ENCODE measurements at places on chromosomes 16 and 17.

GRCh38 chr17:52158450-52159042 lies at the start of gene CA10:
TSS of gene CA10 (minus strand) at chr17:52158714.
- DNase-seq: no peak

DNA sequence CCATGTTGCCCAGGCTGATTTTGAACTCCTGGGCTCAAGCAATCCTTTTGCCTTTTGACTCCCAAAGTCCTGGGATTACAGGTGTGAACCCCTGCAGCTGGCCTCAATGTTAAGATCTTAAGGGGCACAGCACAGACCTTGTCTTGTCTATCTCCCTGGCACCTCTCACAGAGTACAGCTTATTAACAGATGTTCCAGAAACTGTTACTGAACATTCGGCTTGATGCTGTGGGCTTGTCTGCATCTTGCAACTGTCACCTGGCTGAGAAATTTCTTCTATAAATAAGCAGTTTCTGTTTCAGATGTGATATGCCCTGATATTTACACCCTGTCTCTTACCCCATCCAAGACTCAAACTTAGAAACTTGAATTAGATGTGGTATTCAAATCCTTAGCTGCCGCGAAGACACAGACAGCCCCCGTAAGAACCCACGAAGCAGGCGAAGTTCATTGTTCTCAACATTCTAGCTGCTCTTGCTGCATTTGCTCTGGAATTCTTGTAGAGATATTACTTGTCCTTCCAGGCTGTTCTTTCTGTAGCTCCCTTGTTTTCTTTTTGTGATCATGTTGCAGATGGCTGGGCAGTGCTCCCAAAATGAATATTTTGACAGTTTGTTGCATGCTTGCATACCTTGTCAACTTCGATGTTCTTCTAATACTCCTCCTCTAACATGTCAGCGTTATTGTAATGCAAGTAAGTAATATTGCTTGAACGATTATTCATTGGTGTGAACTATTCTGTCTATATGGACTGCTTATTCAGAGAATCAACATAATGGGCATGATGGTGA lies at the start of gene TNFRSF17:
Gene TNFRSF17 (plus strand): TSS at position 450 of the 791 bp plus-strand sequence. CDS start 115 bp downstream, at position 565.
- no peak for DNase-seq

- DNase-seq: no peak
These were observed 608 bp upstream of the TRIM37 start for GRCh38 chr17:59107306-59107670.

DNA sequence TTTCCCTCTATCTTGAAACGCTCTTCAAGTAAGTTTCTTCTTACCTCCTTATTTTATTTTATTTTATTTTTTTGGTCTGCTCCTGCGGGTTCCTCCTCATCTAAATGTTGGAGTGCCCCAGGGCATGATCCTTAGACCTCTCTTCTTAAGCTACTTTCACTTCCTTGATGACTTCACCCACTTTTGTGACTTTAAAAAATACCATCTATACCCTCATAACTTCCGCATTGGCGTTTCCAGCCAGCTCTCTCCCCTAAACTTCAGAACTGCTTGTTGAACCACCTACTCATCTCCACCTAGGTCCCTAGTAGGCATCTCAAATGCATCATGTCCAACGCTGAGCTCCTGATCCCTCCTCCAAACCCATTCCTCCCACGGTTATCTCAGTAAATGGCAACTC lies 51.4 kb upstream of the NFAT5 start:
- no peak for DNase-seq

Data from activated T-cell treated with anti-CD3 and anti-CD28 coated beads for 48 hours (primary cell).